ENCODE measurements at places on chromosomes 13 and 19.

GRCh38 chr19:3269916-3270671 is 45.6 kb downstream of the CELF5 start:
- no peak for DNase-seq

DNA sequence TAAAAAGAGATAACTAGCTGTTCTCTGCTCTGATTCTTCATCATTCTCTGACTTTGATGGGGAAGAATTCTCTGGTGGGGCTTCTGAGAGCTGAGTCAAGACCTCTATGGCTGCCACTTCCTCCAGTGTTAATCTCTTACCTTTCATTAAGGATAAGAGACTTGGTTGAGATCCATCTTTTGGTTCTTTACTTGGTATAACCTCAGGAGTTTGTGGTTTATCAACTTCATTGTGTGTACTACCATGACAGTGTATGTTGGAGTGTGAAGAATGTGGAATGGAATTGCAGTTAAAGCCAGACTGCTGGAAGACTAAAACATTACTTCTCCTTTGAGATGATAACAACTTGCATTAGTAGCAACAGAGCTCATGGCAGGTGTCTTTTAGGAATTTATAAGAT is 222.0 kb downstream of the SLITRK5 start:
- DNase-seq, result no peak

DNA sequence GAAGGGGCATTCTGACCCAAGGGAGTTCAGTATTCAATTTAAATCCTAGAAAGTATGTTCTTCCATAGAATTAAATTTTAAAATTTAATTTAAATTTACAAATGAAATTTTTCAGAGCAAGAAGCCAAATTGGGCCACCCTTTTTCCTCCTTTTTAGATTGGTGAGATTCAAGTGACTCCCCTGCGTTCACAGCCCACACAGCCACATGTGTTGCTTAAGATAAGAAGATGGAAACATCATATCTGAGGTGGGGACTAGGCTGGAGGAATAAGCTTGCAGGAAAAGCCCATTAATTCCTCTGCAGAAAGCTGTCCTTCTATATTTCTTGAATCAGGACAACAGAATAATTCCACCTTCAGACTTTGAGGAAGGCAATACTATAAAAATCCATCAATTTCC is 392.7 kb upstream of the ZNF507 start:
- DNase-seq, result no peak

DNA sequence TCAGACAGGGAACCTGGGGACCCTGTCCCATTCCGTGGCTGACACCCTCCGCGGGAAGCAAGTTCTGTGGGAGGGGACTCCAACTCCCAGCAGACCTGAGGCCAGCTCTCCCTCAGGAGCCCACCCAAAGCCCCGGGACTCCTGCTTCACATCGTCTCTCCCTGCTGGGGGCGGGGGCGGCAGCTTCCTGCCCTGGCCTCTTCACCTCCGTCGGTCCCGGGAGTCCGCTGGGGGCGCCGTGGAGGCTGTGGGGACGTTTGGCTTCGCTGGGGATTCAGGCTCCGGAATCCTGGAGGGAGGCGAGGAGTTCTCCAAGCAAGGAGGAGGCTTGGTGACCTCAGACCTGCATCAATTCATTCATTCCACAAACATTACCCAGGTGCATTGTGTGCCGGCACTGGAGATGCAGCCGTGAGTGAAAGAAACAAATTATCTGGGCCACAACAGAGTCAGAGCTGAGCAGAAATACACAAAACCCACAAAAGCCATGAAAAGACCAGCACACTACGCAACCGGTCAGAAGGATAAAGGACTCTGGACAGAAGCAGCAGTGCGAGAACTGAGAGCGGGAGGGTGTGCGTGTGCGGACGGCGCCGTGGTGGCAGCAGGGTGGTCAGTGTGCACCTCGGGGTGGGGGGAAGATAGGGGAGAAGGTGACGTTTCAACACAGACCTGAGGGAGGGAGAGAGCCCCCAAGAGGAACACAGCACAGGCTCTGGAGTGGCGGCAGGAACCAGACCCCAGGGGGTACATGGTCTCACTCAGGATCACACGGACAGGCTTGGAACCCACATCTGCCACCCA is 19.0 kb downstream of the EPS8L1 start:
- DNase-seq, result no peak

- no peak for DNase-seq
Measured at GRCh38 chr19:44905437-44906160, at the start of gene APOE. Gene APOE (plus strand): TSS chr19:44905796. CDS start chr19:44906625, 829 bp downstream.

GRCh38 chr13:97091196-97091595 is 96.9 kb upstream of the OXGR1 start:
- no peak for DNase-seq

DNA sequence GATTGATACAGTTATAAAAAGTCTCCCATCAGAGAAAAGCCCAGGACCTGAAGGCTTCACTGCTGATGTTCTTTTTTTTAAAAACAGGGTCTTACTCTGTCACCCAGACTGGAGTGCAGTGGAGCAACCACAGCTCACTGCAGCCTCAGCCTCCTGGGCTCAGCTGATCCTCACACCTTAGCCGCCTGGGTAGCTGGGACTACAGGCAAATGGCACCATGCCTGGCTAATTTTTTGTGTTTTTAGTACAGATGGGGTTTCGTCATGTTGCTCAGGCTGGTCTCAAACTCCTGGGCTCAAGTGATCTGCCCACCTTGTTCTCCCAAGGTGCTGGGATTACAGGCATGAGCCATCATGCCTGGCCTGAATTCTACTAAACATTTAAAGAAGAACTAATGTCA is 33.1 kb downstream of the TEX29 start:
- no peak for DNase-seq

DNA sequence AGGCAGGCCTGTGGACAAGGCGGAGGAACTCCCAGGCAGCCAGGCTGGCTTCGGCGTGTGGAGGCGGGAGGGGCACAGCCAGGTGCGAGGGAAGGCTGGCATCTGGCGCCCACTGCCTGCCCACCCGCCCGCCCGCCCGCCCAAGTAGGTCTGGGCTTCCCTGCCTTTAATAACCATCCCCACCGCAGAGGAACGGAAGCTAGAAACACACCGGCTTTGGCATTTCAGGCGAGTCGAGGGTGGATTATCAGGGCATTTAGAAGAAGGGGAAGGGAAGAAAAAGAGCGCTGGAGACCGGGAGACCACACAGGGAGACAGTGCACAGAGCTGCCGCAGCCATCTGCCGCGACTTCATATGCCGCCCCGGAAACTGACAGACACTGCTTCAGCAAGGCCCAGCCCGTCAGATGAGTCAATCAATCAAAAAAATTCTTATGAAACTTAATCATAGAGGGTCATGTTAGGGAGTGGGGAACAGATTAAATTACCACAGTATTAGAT is 199.7 kb downstream of the TSHZ3 start:
- peak; percentile 48 for DNase-seq
